ENCODE measurements at places on chromosomes 6 and 20. TPM values are rescaled to one million over a fixed set of nuclear protein-coding genes. Genes with fewer than 3 reads are reported as not detected.

C20orf144 gene
- not detected for total RNA-seq

DNA sequence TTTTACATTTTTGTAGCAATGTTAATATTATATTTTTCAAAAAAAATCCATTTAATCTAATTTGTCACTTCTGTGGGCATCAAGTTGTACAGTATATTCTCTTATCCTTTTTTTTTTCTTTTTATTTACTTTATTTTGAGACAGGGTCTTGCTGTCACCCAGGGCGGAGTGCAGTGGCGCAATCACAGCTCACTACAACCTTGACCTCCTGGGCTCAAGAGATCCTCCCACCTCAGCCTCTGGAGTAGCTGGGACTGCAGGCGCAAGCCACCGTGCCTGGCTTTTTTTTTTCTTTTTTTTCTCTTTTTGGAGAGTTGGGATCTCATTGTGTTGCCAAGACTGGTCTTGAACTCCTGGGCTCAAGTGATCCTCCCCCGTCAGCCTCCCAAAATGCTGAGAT, 14.4 kb upstream of the BEND6 start:
- no peak for ATAC-seq
- no peak overlapping the region for H3K4me3 ChIP-seq
- H3K4me1 ChIP-seq = no peaks in the 10 kb centered on the region
- H3K27me3 ChIP-seq = no peaks in the 10 kb centered on the region
- no peaks in the 10 kb centered on the region for H3K36me3 ChIP-seq
- H3K27ac ChIP-seq = no peak overlapping the region

TNFRSF6B gene
- total RNA-seq = 8.9 TPM

DNA sequence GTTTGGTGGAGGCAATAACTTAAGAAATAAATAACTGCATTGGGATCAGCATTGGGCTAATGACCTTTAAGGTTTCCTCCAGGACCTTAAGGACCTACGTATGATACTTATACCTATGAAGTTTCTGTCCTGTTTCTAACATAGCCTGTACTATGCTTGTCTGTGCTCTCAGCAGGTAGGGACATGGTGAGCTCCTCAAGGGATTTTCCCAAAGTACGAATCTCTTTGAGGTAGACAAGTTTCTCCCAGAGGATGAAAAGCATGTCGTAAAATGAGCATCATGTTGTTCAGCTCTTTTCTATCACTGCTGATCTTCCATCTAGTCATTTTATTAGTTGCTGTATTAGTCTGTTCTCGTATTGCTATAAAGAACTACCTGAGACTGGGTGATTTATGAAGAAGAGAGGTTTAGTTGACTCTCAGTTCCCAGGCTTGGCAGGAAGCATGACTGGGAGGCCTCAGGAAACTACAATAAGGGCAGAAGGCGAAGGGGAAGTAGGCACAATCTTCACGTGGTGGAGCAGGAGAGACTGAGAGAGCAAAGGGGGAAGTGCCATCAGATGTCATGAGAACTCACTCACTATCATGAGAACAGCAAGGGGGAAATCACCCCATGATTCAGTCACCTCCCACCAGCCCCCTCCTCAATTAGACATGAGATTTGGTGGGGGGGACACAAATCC, 77.8 kb upstream of the TGM3 start:
- H3K36me3 ChIP-seq = no peaks in the 10 kb centered on the region
- H3K27ac ChIP-seq = no peak overlapping the region
- peaks cover 13% of the 10 kb centered on the region for H3K27me3 ChIP-seq

Measured in gastroesophageal sphincter (tissue), 4 donors.